ENCODE measurements at places on chromosomes 16 and 17.

DNA sequence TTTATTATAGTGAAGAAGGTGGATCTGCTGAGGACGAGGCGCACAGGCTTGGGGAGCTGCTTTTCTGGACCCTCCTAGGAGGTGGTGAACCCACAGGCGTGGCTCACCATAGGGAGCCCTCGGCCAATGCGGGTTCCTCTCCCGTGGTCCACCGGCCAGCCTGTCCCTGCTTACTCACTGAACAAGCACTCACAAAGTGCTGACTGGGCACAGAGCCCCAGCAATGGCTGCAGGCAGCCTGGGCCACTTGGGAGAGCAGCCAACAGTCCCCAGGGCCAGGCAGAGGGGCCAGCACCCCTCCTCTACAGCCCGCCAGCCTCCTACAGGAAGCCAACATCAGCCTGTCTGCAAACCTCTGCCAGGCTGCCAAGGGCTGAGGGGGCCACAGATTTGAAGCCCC lies 19.1 kb upstream of the NCBP3 start:
- no peak for DNase-seq

DNA sequence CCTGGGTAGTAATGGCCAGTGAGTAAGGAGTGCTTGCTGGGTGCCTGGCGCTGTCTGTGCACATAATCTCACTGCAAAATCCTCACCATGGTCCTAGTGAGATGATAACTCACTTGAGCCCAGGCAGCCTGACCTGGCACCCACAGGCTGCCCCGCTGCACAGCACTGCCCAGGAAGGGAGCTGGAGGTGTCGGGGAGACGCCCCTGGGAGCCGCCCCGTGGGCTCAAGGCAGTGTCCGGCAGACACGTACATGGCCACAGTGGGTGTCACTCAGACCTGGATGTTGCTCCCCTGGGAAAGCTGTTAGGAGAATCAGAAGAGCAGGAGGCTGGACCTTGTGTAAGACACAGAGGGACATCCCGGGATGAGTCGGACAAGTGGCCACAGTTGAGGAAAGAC lies 44.2 kb downstream of the BEAN1 start:
- no peak for DNase-seq

GRCh38 chr16:31700200-31700529 lies 172.5 kb downstream of the AHSP start:
- no peak for DNase-seq

- no peak for DNase-seq
These were observed 19.1 kb downstream of the TRARG1 start for GRCh38 chr17:1298606-1299005.

- peak; percentile 3 for DNase-seq
These were observed 362.6 kb downstream of the CNTNAP4 start for GRCh38 chr16:76639685-76640289.

DNA sequence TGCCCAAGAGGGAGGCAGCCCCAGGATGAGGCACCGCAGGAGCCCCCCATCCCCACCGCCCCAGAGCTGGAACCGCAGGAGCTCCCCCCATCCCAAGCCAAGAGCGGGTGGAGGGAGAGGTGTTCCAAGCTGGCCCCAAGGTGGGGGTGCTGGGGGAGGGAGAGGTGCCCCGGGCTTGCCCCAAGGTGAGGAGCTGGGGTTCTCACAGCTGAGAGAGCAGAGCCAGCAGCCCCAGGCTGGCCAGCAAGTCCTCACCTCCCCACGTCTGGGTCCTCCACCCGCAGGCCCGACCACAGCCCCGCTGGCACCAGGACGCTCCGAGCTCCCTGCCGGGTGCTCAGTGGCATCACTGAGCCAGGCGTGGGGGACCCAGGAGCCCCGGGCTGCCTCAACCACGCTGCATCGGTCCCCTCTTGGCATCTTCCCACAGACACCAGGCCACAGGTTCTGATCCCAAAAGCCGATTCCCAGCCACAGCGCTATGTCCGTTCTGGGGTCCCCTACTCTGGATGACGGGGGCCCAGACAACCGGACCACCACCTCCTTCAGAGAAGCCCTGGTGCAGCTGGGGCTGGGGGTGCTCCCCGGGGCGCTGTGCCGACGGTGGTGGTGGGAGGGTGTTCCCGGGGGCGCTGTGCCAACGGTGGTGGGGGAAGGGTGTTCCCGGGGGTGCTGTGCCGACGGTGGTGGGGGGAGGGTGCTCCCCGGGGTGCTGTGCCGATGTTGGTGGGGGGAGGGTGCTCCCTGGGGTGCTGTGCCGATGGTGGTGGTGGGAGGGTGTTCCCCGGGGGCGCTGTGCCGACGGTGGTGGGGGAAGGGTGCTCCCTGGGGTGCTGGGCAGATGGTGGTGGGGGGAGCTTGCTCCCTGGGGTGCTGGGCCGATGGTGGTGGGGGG lies 15.4 kb upstream of the WDR45B start:
- DNase-seq: no peak

- no peak for DNase-seq
These were observed 1.9 kb downstream of the PRR15L start for GRCh38 chr17:47955497-47956461.

GRCh38 chr16:57753448-57754353 lies 18.1 kb downstream of the KATNB1 start:
- DNase-seq: no peak

GRCh38 chr16:19115148-19116021 lies 1.6 kb downstream of the ITPRIPL2 start:
- no peak for DNase-seq

- DNase-seq: peak; percentile 56
These were observed 147.0 kb downstream of the HS3ST4 start for GRCh38 chr16:25838724-25839186.

DNA sequence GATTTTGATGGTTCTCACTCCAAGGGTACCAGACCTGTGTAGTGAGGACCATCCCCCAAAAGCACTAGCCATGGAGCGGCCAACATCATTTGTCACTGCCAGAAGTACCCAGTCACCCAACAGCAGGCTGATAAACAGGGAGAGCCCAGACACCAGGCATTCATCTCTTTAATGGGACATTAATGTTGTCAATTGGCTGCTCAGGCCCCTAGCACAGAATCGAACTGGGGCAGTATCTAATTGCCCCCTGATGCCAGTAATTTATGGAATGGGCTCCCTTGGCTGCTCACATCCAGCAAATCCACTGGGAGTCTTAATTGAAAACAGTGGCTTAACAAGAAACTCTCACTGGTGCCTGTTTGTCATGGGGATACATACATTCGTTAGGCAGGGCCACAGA lies 344.6 kb downstream of the XYLT1 start:
- DNase-seq: no peak

GRCh38 chr16:69423189-69423588 lies 1.2 kb upstream of the CYB5B start:
- no peak for DNase-seq

GRCh38 chr16:49749816-49750215 lies 106.1 kb downstream of the ZNF423 start:
- DNase-seq: no peak

DNA sequence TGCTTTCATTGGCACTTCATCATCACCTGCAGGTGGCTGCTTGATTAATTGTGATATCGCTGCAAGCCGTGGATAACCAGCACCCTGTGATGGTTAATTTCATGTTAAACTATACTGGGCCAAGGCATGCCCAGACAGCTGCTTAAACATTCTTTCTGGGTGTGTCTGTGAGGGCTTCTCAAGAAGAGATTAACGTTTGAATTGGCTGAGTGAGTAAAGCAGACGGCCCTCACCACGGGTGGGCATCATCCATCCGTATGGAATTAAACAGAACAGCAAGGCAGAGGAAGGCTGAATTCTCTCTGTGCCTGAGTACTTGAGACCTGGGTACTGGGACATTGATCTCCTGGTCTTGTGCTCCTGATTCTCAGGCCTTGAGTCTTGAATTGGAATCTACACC lies 7.1 kb upstream of the ZNF213 start:
- DNase-seq: no peak

GRCh38 chr16:75035410-75035968 lies 36.7 kb downstream of the ZNRF1 start:
- DNase-seq: no peak

Measured in activated CD4-positive, alpha-beta T cell treated with anti-CD3 and anti-CD28 coated beads, Interleukin-10, Interleukin-2, amounts not matched to agents 100 ng/mL and 50 ng/mL, durations not matched to agents 16 hours and 8 hours (primary cell).